ENCODE measurements at places on chromosomes 3 and 15. TPM values are rescaled to one million over a fixed set of nuclear protein-coding genes. Genes with fewer than 3 reads are reported as not detected.

DNA sequence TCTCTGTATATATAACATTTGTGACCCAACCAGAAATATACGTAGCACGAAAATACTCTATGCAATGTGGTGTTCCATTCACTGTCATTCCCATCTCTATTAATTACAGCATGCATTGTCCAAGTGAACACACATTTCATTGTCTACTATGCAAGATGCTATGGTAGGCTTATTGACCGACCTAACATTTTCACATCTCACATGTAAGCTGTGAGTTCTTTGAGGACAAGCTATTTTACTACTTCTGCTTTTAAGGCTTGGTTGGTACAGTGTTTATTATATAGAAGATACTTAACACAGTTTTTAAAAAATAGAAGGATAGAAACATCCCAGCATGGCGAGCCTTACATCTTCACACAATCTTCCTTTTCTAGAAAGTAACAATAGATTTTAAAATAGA, 164.4 kb downstream of the KLHL25 start:
- DNase-seq = no peak

- no peak for DNase-seq
Observed at GRCh38 chr15:64970698-64971097, 19.0 kb downstream of the SPG21 start.

DNA sequence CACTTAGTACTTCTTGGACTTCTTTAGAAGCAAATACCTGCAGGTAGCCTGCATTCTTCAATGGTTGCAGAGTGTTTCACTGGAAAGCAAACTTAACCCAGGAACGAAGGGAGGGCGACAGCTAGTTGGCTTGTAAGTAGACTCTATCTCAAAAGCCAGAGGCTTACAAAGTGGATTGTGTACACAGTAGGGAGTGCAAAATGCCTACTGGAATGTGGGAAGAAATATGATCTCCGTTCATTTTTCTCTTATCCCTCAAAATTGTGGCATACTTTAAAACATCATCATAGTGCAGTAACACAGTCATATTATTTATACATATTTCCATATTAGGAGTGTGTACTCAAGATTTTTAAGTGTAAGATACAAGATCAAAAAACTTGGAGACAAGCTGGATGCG, 155.7 kb downstream of the LIPC start:
- DNase-seq = no peak

The GPR62 gene
- 0.38 TPM for total RNA-seq

The ZDHHC23 gene
- 14.8 TPM for total RNA-seq

GRCh38 chr15:26098801-26099200, 235.7 kb upstream of the ATP10A start:
- no peak for DNase-seq

DNA sequence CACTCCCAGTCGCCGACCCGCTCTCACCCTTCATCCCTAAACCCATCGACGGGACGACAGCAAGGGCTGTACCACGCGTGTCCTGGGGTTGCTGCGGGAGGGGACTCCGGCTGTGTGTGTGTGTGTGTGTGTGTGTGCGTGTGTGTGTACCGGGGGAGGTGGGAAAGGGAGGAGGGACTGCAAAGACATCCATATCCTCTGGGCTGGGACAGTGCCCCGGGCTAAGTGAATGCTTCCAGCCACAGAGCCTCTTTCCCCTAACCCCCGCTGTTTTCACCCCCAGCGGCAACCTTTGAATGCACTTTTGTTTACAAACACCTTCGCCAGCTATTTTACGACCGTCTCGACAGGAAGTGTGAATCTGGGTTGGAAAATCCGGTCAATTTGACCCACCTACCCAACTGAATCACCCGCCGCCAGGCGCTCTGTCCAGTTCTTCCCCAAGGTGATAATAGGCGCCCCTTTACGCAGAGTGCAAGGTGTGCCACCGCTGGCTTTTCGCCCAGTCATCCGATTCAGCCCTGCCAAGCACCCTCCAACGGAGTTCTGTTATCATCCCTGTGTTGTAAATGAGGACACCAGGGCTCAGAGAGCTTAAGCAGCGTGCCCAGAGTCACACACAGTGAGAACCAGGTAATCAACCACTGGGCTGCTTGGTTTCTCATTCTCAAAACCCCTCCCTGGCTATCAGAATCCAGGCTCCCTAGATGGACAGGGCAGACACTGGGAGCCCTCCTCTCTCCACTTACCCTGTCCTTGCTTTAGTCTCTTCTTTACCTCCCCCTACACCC, 739 bp upstream of the AMOTL2 start:
- DNase-seq = peak; percentile 92

All from GM23338 (cell line).